Kidney (tissue), 22 donors: ENCODE measurements at places on chromosomes 12 and 14.

- H3K4me1 ChIP-seq, result peaks cover 24% of the 10 kb centered on the region
- no peaks in the 10 kb centered on the region for H3K27me3 ChIP-seq
- no peaks in the 10 kb centered on the region for H3K36me3 ChIP-seq
- no peak overlapping the region for H3K4me3 ChIP-seq
Measured at GRCh38 chr14:68390741-68391140, 402.1 kb downstream of the ZFP36L1 start.

DNA sequence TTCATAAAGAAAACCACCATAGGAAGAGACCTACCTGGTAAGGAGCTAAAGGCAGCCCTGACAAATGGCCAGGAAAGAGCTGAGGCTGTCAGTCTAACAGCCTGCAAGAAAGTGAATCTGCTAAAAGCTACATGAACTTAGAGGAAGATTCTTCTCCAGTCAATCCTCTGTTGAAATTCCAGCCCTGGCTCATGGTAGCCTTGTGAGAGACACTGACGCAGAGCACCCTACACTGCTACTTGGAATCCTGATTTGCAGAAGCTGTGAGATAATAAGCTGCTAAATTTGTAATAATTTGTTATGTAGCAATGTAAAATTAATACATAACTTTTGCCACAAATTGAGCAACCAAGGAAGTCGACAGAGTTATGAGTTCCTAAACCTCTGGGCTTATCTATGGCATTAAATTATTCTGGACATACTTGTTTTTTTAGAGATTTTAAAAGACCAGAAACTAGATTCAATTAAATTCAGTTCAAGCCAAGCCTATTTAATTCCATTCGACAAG lies 257.0 kb downstream of the ETNK1 start:
- H3K27ac ChIP-seq, result no peak overlapping the region
- H3K4me1 ChIP-seq, result no peaks in the 10 kb centered on the region

DNA sequence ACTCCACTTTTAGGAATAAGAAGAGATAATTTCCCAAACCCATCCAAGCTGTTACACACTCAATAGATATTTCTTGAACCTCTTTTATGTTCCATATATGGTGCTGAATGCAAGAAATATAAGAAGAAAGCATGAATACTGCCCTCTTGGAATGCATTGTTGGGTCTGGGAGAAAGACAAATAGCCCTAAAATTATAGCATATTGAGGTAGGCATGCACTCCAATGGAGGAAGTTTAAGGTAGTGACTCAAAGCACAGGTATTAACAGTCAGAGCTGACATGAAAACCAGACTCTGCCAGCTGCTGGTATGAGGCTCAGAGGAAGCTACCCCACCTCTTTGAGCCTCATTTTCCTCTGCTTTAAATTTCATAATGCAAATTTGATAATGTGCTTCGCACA lies 261.3 kb upstream of the NOS1 start:
- no peaks in the 10 kb centered on the region for H3K27me3 ChIP-seq
- no peak overlapping the region for H3K27ac ChIP-seq
- no peak for DNase-seq
- no peaks in the 10 kb centered on the region for H3K36me3 ChIP-seq
- H3K4me1 ChIP-seq, result no peaks in the 10 kb centered on the region

DNA sequence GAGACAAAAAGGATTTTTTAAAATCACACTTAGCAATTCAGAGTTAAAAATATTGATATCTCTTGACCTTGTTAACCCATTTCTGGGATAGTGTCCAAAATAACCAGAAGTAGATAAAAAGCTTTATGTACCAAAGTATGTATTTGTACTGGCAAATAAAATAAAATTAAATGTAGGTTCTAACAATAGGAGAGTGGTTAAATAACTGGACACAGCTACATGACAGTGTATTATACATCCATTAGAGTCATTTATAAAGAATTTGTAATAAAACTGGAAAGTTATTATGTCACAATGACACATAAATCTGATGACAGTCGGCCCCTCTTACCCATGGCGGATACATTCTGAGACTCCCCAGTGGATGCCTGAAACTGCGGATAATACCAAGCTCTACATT lies 34.0 kb downstream of the BMAL2 start:
- H3K27ac ChIP-seq, result no peak overlapping the region
- H3K27me3 ChIP-seq, result no peaks in the 10 kb centered on the region
- no peaks in the 10 kb centered on the region for H3K36me3 ChIP-seq
- H3K4me3 ChIP-seq, result no peak overlapping the region
- H3K4me1 ChIP-seq, result no peaks in the 10 kb centered on the region

DNA sequence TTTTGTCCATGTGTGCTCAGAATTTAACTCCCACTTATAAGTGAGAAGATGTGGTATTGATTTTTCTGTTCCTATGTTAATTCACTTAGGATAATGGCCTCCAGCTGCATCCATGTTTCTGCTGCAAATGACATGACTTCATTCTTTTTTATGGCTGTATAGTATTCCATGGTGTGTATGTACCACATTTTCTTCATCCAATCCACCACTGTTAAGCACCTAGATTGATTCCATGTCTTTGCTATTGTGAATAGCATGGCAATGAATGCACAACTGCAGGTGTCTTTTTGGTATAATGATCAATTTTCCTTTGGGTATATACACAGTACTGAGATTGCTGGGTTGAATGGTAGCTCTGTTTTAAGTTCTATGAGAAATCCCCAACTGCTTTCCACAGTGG lies 657.7 kb downstream of the ETNK1 start:
- H3K4me1 ChIP-seq, result no peaks in the 10 kb centered on the region
- DNase-seq, result no peak
- H3K27me3 ChIP-seq, result no peaks in the 10 kb centered on the region
